Activated T-helper 1 cell treated with anti-CD3 and anti-CD28 coated beads, Interleukin-2, amount 50 U/mL, for 16 hours (primary cell): ENCODE measurements at places on chromosomes 1 and 21.

- no peak for DNase-seq
These were observed 66.5 kb downstream of the PLXNA2 start for GRCh38 chr1:208177656-208178055.

- no peak for DNase-seq
These were observed 755 bp downstream of the FBXO42 start for GRCh38 chr1:16351456-16351993.

- no peak for DNase-seq
These were observed 11.9 kb downstream of the STX6 start for GRCh38 chr1:181010789-181011188.

DNA sequence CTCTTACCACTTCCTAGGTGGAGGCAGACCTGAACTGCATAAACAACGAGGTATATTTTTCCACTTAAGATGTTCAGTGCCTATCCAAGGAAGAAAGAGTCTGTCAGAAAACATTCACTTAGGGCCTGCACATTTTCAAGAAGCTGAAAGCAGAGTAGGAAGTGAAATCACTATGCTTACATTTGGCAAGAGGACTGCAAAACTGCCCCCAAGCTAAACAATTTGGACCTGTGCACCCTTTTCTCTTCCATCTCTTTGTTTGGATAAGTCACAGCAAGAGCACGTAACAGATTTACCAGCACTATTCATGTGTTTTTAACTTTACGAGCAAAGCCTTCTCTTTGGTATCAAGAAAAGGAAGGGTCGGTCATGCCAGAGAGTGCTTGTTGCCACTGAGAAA, 13.2 kb upstream of the BEND5 start:
- no peak for DNase-seq

DNA sequence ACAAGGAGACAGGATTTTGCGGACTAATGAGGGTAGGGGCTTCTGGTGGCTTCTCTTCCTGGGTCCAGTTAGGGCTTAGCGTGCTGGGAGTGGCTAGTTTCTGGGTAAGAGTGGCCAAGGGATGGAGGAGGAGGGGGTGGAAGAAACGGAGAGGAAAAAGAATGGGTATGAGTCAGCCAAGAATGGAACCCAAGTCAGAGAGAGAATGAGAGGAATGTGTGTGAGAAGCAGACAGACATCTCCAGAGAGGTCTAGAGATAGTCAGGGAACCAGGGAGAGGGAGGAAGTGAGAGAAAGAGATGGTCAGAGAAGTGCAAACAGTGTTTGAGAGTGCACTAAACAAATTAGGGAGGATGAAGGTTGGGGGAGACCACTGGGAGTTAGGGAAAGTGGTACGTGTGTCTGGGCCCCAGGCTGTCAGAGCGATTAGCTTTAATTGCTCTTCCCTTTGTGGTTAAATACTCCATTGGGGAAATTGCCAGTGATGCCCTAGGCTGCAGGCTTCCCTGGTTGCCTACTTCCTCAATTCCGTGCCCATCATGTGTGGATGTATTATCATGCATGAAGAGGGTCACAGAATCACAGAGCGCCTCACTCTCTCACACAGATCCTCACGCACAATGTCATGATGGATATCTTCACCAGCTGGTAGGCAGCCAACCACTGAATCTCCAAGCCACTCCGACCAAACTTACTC, 1.4 kb downstream of the PEA15 start:
- DNase-seq: no peak

- DNase-seq: no peak
These were observed 709 bp downstream of the GART start for GRCh38 chr21:33541105-33541711.

DNA sequence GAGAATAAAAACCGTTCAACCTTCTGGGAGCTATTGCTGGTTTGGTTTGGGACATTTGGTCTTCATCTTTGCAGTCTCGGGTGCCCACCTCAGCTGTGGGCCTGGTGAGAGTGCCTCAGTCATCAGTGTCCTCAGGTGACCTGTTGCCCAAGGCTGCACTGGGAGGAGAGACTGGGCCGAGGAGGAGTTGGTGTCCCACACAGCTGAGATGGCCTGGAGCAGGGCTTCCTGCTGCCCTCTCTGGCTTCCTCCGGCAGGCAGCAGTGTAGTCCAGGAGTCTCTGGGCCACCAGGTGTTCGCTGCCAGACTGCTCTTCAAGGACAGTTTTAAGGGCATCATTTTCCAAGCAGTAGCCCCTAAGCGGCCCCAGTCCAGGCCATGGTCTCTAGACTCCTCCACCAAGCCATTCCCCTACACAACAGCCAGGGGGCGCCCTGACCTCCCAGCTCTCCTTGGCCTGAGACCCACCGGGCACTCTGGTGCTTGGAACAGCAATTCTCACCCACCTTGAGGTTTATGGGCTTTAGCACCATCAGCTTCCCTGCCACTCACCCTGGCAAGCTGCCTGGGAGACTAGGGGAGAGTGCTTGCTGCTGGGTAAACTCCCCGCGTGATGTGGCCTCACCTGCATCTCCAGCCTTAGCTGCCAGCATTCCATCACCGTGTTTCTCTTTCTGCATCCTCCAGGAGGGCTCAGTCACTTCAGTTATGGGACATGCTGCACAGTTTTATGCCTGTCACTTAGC, 9.1 kb upstream of the SYTL1 start:
- DNase-seq: peak; percentile 26

DNA sequence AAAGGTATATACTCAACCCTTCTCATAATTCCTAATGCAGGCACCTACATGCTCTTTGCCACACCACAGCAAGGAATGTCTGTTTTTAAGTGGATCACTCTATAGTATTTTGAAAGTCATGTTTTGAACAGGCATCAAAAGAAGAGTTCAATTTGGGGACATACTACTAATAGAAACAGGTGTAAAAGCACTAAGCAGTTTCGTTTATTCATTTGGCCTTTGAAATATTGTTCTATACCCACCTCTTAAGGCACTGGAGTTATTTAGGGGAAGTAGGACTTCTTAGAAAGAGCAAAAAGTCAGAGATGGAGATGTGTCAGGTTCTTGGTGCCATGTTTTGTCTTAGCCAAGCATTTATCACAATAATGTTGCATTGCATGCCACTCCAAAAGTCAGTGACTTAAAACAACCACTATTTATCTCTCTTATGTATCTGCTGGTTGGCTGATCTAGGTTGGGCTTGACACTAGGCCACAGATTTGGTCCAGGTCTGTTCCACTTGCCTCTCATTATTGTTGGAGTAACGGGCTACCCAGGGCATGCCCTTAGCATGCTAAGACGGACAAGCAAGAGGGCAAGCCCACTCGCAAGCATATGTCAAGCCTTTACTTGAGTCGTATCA, 107.5 kb downstream of the RGL1 start:
- DNase-seq: no peak

DNA sequence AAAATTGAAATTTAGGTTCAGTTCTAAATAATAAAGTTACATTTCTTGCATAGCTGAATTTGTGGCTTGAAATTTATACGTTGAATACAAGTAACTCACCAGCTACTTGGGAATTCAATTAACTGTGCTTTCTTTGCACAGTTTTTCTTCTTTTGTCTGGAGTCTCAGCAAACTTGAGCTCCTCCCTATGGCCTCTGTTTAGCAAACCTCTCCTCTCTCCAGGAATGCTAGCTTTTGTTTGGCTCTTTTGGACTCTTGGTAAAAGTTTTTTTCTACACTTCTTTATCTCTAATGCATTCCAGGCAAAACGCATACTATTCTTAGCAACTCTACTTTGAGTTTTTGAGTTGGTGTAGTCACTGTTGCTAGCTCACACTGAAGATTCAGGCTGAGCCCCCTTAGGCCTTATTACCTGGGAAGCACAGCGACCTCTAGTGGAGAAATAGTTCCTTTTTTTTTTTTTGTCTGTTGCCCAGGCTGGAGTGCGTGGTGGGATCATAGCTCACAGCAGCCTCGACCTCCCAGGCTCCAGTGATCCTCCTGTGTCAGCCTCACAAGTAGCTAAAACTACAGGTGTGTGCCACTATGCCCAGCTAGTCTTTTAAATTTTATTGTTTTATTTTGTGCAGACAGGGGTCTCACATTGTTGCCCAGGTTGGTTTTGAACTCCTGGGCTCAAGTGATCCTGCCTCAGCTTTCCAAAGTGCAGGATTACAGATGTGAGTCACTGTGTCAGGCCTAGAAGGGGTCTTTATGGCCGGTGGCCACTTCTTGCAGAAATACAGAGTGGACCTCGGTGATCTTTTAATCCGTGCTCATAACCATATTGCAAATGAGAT, 61.7 kb downstream of the CASQ2 start:
- DNase-seq: no peak

- DNase-seq: no peak
These were observed 4.1 kb upstream of the FCRL2 start for GRCh38 chr1:157781048-157781447.

DNA sequence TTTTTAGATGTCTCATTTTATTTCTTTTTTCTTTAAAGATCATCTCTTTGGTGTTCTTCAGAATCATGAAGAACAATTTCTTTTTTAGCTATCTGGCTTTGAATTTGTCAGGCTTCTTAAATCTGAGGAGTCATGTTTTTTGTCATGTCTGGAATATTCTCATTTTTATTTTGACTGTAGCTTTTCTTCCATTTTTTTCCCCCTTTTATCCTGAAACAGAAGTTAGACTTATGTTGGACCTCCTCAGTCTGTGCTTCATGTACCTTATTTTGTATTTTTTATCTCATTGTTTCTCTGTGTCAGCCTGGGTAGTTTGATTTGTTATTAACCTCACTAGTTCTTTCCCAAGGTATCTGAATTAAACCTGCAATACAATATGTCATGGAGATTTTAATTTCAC, 319.2 kb upstream of the ADGRL4 start:
- DNase-seq: no peak

- no peak for DNase-seq
These were observed 141.7 kb downstream of the EIF4G3 start for GRCh38 chr1:21034725-21035628.
